ENCODE measurements at places on chromosomes 4 and X.

DNA sequence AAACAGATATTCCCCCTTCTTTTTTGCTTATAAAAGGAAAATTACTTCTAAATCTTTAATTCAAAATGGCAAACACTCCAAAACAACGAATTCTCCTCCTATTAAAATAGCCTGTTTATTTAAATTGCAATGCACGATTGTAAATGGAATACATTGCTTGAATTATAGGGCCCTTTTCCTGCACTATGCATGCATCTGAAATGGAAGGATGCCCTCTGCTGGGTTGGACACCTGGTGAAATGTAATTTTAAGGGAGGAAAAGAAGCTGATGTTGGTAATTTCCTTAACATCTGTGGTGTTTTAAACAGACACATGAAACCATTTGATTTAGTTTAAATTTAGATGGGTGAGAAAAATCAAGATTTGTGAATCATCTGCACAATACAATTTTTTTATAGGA is 72.8 kb downstream of the GRXCR1 start:
- DNase-seq: no peak

GRCh38 chr4:172819353-172819752 is 349.3 kb upstream of the GALNT7 start:
- DNase-seq: no peak

DNA sequence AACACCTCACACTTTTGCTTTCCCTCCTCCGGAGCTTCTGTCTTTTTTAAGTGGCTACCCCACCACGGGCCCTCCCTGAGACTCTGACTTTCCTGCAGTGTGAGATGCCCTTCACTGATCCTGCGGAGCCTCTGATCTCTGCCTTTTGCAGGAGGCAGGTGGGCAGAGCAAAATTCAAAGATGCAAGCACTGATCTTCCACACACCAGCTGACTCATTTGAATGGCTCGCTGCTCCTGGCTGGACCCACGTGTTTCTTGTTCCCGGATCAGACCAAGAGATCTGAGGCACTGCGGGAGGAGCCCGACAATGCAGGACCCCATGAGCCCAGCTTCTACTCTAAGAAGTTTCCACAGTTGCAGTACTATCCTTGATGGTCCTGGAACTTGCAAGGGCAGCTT is 1607.9 kb upstream of the TENM3 start:
- no peak for DNase-seq

GRCh38 chrX:102976793-102977495 is 39.9 kb downstream of the RAB40AL start:
- DNase-seq: peak; percentile 83

DNA sequence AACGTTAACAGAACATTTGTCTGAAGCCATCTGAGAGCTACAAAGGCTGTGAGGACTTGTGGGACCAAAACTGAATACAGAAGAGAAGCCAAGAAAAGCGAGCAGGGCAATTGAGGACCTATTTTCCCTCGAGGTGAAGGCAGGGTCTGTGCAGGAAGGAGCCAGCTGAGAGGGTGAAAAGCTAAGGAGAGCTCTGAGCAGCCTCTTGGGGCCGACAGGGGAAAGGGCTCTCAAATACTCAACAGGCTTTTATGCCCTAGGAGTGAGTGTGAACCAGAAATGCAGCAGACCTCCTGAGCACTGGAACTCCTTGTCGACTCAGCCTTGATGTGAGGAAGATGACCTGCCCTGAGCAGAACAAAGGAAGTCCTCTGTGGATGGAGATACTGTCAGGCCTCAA is 54.2 kb downstream of the C4orf50 start:
- DNase-seq: no peak

GRCh38 chrX:1453951-1454785 is 1.5 kb upstream of the ASMTL start:
- peak; percentile 66 for DNase-seq

DNA sequence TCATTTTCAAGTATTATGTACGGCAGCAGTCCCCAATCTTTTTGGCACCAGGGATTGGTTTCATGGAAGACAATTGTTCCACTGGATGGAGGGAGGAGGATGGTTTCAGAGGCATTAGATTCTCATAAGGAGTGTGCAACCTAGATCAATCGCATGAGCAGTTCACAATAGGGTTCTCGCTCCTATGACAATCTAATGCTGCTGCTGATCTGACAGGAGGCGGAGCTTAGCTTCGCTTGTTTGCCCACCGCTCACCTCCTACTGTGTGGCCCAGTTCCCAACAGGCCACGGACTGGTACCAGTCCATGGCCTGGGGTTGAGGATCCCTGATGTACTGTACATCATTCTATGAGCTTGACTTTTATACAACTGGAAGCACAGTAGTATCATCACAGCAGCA is 48.4 kb downstream of the SMIM20 start:
- no peak for DNase-seq

GRCh38 chrX:110743679-110744340 is 51.8 kb downstream of the CHRDL1 start:
- peak; percentile 54 for DNase-seq

DNA sequence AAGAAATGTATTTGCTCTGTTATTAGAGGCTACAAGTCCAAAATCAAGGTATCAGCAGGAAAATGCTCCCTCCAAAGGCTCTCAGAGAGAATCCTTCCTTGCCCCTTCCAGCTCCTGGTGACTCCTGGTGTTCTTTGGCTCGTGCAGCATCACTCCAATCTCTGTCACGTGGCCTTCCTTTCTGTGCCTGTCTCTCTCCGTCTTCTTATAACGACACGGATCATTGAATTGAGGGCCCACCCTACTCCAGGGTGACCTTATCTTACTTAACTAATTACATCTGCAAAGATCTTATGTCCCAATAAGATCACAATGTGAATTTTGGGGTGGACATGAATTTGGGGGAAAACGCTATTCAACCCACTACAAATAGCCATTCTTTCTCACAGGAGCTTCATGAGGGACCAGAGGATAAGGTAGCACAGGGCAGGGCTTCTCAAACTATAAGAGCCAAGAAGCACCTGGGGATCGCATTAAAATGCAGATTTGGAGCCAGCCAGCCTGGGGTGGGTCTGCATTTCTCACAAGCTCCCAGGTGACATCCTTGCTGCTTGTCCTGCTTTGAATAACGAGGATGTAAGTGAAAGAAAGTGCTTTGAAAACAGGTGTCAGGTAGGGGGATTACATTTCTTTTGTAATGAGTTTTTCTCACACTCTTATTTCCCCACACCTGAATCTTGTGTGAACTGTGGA is 41.9 kb upstream of the APLN start:
- DNase-seq: no peak

DNA sequence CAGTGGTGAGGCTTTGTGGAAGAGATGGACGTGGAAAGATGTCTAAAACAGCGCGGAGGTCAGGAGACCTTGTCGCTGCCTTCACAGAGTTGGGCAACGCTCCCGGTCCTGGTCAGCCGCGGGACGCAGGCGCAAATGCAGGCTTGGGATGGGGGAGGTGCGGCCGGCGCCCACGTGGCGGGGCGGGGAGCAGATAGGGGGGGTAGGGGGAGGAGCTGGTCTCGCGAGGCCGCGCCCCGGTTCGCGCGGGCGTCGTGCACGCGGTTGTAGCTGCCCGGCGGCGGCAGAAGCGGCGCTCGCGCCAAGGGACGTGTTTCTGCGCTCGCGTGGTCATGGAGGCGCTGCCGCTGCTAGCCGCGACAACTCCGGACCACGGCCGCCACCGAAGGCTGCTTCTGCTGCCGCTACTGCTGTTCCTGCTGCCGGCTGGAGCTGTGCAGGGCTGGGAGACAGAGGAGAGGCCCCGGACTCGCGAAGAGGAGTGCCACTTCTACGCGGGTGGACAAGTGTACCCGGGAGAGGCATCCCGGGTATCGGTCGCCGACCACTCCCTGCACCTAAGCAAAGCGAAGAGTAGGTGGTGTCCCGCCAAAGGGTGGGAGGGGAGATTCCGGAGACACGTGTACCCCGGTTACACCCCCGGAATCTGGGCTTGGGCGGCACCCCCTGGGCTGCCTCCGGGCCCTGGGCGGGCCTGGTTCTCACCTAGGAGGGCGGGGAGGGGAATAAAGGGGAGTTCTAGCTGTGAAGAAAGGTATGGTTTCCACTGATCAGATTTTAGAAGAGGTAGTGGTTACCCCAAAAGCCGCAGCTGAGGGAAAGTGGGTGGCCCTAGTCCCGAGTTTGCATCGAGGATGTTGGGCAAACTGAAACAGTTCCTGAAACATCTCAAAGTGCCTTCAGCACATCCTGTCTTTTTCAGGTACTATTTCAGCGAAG is at the start of gene PRDX4:
Gene PRDX4 (plus strand): TSS at position 255 of the 939 bp plus-strand sequence. CDS start 78 bp downstream, at position 333.
- DNase-seq: peak; percentile 85

GRCh38 chr4:72567821-72568675 is 973 bp downstream of the ADAMTS3 start:
- peak; percentile 47 for DNase-seq

DNA sequence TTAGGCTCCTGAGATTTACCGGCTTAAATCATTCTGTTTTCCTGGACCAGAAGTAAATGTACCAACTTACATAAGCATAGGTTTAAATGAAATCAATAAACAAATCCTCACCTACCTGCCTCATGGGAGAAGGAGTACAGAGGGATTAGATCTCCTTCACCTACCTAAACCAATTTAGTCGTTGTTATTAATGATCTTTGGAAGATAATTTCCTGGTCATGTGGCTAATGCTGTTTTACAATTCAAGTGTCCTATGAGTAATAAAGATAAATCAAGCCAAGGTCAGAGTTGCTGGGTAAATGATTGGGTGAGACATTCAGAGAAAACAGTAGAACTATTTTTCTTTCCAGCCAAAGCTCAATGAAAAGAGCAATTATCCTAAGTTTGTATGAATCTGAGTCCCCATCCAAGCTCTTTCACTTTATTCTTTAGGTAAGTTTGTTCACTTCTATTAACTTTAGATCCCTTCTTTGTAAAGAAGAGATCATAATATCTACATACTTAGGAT is 423.0 kb upstream of the FAM241A start:
- no peak for DNase-seq

DNA sequence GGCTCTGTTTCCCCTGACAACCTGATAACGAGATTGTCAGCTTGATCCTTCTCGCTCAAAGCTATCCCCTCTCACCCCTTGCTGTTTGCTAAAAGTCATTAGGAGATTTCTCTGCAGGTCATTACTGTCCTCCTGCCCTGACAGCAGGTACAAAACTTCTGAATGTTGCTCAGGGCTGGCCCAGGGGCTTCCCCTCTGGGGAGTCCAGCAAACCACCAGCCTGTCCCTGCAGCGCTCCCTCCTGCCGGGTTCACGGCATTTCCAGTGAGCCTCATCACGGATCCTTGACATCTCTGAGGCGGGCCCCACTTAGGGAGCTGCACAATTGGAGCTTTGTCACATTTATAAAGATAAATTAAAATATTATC is 5.2 kb upstream of the SORCS2 start:
- no peak for DNase-seq

DNA sequence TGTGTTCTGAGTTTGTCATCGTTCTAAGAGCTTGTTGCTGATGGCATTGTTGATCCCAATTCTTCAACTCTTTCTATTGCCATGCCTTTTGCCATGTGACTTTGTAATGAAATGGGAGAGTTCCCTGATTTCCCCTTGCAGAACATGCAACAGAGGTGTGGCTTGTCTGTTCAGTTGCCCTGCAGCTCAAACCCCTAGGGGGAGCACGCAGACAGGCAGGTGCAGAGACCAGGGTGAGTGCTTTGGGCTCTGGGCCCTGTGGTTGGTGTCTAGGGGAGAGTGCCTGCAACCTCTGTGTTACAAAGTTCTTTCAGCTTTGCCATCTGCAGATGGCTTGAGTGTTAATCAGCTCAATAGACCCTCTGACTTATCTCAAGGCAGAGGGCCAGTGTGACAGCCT is 332.7 kb downstream of the MID1IP1 start:
- no peak for DNase-seq

GRCh38 chr4:175166020-175166419 is 247.9 kb downstream of the ADAM29 start:
- no peak for DNase-seq
